ENCODE measurements at places on chromosomes 7 and 10.
A peak's percentile ranks its signal among the peaks of the same experiment; 100 is the strongest.

- DNase-seq = no peak
These were observed 16.7 kb upstream of the PLXNA4 start for GRCh38 chr7:132592936-132593335.

- no peak for DNase-seq
These were observed 52.0 kb upstream of the PRSS1 start for GRCh38 chr7:142697270-142697669.

- DNase-seq = peak; percentile 77
These were observed 6.9 kb downstream of the ITPRIP start for GRCh38 chr10:104331208-104331838.

GRCh38 chr7:28658381-28658780 lies 246.1 kb downstream of the CREB5 start:
- no peak for DNase-seq

All from brain microvascular endothelial cell (primary cell).